Vagina (tissue), 2 donors: ENCODE measurements at places on chromosomes 1 and 21.

GRCh38 chr1:64575881-64576676 is 106.2 kb downstream of the CACHD1 start:
- no peaks in the 10 kb centered on the region for H3K36me3 ChIP-seq
- no peak for DNase-seq
- H3K4me3 ChIP-seq, result no peak overlapping the region
- no peaks in the 10 kb centered on the region for H3K27me3 ChIP-seq
- H3K27ac ChIP-seq, result no peak overlapping the region

DNA sequence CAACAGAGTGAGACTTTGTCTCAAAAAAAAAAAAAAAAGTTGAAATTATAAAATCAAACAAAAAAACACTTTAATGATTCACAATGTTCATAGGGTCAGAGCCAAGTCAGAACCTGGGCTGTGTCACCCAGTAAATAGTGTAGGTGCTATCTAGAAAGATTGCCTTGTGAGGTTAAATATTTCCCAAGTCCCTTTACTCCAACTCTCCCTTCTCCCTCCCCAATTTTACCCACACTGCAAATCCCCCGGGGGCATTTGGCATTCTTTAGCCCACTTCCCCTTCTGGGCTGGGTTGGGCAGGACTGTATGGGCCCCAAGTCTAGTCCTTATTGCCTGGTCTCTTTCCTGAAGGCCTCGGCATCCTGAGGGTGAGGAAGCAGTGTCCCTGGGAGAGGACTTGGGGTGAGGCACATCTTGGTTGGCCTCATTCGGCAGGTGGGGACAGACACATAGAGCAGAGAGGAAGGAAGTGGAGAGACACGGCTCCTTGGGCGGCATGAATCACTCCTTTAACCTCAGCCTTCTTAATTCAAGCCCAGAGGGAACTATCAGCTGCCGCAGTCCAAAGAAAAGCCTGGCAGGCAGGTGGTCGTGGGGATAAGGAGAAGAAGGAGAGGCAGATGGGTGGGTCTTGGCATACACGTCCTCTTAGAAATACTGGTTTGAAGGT is 8.2 kb downstream of the ADORA1 start:
- no peaks in the 10 kb centered on the region for H3K27me3 ChIP-seq
- no peaks in the 10 kb centered on the region for H3K36me3 ChIP-seq
- H3K27ac ChIP-seq, result no peak overlapping the region

DNA sequence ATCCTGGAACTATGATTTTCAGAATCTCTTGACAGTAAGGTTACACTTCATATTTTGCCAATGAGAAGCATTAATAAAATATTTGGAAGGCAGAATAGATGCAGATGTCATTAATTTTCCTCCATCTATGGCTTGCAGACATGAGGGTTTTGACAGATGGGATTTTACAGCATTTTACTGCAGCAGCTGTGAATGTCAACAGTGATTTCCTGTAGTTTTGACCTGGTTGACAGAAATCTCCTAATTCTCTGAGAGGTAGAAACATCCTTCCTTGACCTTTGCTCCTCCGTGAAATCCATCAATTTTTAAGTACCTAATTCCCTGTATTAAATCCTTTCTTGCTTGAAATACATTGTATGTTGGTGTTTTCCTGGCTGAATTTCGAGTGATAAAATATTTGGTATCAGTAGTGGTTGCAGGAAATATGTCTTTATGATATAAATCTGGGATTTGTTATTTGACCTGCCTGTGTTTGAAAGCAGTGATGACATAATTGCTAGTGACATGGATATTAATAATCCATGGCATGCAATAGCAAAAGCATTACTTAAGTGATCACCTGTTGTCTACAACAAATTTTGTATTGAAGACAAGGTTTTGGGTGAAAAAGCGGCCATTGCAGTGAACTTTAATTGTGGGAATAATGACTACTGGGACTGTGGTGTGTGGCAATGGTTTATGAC is 73.9 kb downstream of the HLX start:
- no peak overlapping the region for H3K27ac ChIP-seq
- DNase-seq, result no peak
- H3K4me3 ChIP-seq, result no peak overlapping the region
- no peaks in the 10 kb centered on the region for H3K36me3 ChIP-seq

- H3K4me1 ChIP-seq, result no peaks in the 10 kb centered on the region
- no peaks in the 10 kb centered on the region for H3K36me3 ChIP-seq
- H3K4me3 ChIP-seq, result no peak overlapping the region
- no peak for DNase-seq
- no peak overlapping the region for H3K27ac ChIP-seq
- H3K27me3 ChIP-seq, result no peaks in the 10 kb centered on the region
Measured at GRCh38 chr1:93779540-93780165, 98.0 kb upstream of the BCAR3 start.

GRCh38 chr1:89536555-89537341 is 12.1 kb downstream of the LRRC8B start:
- no peak for DNase-seq
- no peaks in the 10 kb centered on the region for H3K36me3 ChIP-seq
- H3K4me1 ChIP-seq, result no peaks in the 10 kb centered on the region

- H3K27ac ChIP-seq, result no peak overlapping the region
- H3K4me3 ChIP-seq, result no peak overlapping the region
- peaks cover 15% of the 10 kb centered on the region for H3K4me1 ChIP-seq
- no peaks in the 10 kb centered on the region for H3K36me3 ChIP-seq
Measured at GRCh38 chr1:228987736-228988506, 252.6 kb downstream of the RHOU start.
